ENCODE measurements at places on chromosomes 13 and 19. TPM values are rescaled to one million over a fixed set of nuclear protein-coding genes. Genes with fewer than 3 reads are reported as not detected.
A peak's percentile ranks its signal among the peaks of the same experiment; 100 is the strongest.

- peak; percentile 36 for DNase-seq
Measured at GRCh38 chr19:48836089-48837017, at the start of gene HSD17B14. Gene HSD17B14, minus strand, starts transcription at chr19:48836491. Its CDS starts 80 bp downstream, at chr19:48836411.

DNA sequence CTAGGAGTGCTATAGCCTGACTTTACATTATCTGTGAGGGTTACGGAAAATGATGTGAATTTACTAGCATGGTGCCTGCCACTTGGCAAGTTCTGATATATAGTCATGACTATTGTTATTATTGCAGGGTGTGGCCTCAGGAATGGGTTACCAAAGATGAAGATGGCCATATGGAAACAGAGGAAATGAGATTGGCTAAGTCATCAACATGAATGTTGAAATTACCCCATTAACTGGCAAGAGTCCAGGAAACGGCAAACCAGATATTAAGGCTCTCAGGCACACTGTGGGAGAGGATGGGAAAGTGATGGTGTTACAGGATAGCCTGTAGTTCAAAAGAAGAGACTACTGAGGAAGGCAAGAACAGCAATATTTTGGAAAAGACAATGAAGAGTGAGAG lies 183.3 kb downstream of the KCNRG start:
- no peak for DNase-seq

Gene C3
- 12.8 TPM for polyA plus RNA-seq

GRCh38 chr19:48218997-48219396 lies 36.7 kb downstream of the CARD8 start:
- DNase-seq, result no peak

GRCh38 chr13:87940776-87941175 lies 269.6 kb downstream of the SLITRK5 start:
- DNase-seq, result no peak

Gene ITGBL1
- polyA plus RNA-seq, result 0.57 TPM

GRCh38 chr13:36665630-36666029 lies 8.2 kb upstream of the SERTM1 start:
- DNase-seq, result no peak

DNA sequence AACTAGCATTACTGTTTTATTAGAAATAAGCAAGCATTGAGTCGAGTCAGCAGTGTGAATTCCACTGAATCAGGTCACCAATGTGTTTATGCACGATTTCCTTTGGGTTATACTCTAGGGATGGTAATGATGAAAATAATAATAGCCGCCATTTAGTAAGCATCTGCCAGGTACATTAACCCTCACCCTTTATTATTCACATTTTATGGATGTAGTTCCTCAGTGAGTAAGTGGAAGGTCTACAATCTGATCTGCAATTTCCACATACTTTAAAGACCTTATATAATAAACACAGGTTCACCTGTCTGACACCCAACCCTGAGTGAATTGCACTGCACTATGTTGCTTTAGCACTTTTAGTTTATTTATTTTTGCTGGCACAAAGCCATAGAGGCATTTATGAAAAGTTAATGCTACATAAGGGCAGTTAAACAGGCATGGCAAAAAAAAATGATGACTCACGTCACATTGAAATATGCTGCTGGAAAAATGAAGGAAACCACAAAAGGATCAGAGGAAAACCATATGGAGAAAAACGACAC lies 122.4 kb downstream of the TRPC4 start:
- peak; percentile 68 for DNase-seq

DNA sequence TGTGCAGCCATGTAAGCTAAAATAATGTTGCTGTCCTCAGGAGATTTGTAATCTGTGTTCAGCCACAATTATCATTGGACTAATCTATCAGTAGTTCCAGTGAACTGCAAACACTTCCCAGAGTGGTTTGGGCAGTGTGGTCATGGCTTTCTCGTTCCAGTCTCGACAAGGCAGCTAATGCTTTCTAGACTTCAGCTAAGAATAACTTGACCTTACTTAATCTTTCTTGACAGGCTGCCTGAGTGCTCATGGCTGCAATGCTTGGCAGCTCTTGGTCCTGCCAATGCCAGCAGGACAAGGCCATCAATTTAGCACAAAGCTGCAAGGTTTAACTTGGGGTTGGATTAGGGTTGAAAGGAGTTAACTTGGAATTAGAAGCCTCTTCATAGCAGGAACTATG lies 32.8 kb downstream of the ATP12A start:
- no peak for DNase-seq

Gene TMEM150B
- polyA plus RNA-seq, result 0.88 TPM

GRCh38 chr13:98690348-98691022 lies 62.0 kb downstream of the SLC15A1 start:
- DNase-seq, result no peak

Gene ZNF829
- 4.4 TPM for polyA plus RNA-seq

GRCh38 chr19:39060171-39060570 lies 24.0 kb upstream of the ACP7 start:
- no peak for DNase-seq

GRCh38 chr13:35764326-35765015 lies 288.0 kb upstream of the MAB21L1 start:
- peak; percentile 53 for DNase-seq

Gene PLK5
- polyA plus RNA-seq, result 0.09 TPM

DNA sequence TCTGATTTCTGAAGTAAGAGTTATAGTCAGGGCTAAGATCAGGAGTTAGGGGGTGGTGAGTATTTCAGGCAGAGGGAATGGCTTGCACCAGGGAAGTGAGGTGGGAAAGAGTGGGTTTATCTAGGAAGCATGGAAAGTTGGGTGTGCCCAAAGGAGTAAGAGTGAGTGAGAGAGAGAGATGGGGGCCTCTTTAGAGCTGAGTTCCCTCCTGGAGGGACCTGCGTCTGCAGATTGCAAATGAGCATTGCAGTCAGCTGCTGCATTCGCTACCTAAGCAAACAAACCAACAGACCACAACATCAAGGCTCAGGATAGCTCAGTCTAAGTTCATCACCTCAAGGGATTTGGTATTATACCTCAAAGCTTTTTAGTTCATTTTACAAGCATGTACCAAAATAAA lies 405.8 kb downstream of the FGF9 start:
- DNase-seq, result no peak

GRCh38 chr19:44587963-44588770 lies 25.2 kb upstream of the IGSF23 start:
- DNase-seq, result no peak

Gene ZNF441
- 6.3 TPM for polyA plus RNA-seq

DNA sequence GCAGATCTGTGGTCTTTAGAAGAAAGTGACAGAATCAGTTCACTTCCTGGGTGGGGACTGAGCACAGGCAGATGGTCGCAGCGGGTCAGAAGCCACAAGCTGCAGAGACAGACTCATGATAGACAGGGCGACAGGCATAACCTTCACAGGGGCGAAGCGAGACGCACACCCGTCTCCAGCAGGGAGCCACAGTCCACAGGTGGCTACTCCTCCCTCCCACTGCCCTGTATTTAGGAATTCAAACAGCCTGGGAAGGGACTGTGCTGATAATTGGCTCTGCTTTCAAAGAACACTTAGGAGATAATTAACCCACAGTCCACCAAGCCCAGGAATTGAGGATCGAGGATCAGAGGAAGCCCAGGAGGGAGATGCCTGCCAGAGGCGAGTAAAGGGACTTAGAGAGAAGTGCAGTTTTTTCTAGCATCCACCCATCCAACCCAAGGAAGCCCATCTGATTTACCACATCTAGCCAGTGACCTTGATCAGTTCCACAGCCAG lies 23.2 kb downstream of the RFX2 start:
- DNase-seq, result no peak

GRCh38 chr13:30877335-30877734 lies 28.7 kb upstream of the MEDAG start:
- no peak for DNase-seq

- DNase-seq, result no peak
Measured at GRCh38 chr13:30097701-30098100, 209.7 kb downstream of the KATNAL1 start.

Gene FCGBP
- 4.8 TPM for polyA plus RNA-seq

Gene MBD3L3
- polyA plus RNA-seq, result not detected

DNA sequence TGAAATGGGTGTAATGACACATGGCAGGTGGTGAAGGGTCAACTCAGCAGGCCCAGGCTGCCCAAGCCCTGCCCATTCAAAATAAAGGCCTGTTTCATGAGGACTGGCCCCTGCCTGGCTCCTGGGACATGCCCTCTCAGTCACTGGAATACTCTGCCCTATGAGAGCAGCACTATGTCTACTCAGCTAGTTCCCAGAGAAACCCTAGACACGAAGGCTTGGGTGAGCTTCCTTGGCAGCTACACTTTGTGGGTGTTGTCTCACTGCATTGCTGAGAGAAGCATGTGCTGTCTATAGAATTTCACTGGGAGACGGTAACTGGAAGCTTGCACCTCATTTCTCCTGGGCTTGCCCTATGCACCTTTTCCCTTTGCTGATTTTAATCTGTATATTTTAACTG lies 752.8 kb downstream of the LIG4 start:
- DNase-seq, result no peak
